ENCODE measurements at places on chromosomes 4 and X.

DNA sequence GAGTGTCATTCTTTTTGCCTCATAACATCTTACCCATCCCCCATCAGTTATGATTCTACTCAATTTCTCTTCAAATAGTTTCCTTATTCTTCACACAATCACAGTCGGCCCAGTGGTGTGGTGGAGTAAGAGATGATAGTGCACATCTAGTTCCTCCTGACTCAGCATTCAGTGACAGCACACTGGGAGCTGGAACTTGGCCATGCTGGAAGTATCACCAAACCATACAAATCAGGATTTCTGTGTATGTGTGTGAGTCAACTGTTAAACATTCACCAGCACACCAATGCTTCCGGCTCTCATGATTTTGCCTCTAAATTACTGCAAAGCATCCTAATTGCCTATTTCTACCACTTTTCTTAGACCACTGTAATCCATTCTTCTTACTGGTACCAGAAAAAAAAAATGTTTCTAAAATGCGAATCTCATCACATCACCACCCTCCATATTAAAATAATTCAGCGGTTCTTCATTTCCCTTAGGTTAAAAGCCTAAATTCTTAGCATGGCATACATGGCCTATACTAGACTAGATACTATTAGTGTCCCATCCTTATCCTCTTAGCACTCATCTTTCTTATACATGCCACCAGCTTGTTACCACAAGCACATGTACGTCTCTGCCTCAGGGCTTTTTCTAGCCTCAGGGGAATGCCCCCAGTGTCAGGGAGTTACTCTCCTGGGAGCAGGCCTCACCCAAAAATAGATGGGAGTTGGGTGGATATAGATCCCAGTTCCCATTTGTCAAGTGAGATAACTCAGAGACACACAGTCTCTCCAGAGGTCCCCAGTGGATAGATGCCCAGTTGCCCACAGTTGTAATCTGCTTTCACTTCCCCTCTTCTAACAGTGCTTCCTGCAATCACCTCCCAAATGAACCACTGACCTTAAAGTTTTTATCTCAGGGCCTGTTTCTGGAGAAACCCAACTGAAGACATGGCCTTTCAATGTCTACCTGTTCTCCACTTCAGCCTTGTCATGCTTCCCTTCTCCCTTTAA is 49.2 kb upstream of the DDX53 start:
- DNase-seq: no peak

DNA sequence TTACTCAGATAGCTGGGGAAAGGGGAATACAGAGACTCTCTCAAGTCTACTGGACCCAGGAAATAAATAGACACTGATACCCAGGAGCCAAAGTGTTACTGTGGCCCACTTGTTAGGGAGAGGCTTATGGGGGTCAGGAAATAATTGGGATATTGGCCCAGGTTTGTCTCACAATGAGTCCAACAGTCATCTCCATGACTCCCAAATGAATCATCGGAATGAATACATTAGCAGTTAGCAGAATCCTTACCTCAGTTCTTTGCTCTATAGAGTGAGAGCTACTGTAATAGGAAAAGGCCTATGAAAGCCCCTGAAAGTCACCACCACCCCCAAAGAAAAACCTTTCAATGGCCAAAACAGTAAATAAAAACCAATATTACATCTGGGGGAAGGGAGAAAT is 42.4 kb upstream of the ARHGEF6 start:
- DNase-seq: no peak

- DNase-seq: no peak
These were observed 69.6 kb downstream of the FGFBP1 start for GRCh38 chr4:15868826-15869413.

GRCh38 chr4:126661194-126661593 is 971.6 kb upstream of the INTU start:
- DNase-seq: no peak

- DNase-seq: no peak
These were observed 651 bp downstream of the NXT2 start for GRCh38 chrX:109537324-109537665.

DNA sequence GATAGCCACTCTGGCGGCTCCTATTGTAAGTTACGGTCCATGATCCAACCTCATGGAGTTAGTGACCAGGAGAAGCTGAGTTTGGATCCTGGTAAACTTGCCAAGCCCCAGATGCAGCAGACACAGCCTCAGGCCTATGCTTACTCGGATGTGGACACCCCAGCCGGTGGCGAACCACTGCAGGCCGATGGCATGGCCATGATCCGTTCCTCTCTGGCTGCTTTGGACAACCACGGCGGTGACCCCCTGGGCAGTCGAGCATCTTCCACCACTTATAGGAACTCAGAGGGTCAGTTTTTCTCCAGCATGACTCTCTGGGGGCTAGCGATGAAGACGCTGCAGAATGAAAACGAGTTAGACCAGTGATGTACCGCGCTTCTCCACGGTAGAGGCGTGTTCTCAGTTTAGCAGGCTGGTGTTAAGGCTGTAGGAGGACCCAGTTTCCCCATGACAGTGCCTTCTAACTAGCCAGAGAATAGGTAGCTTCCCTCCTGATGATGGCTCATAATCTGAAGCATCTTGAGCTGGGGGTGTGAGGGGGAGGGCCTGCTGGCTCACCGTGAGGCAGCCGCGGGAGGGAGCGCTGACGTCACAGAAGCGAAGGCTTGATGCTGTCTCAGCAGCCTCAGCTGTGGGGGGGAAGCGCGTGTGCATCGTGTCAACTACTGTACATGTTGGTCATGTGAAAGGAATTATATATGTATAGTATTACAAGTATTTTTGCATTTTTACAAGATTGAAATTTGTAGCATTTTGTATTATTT is 31.1 kb downstream of the ZBTB49 start:
- no peak for DNase-seq

GRCh38 chr4:121706595-121707021 is 9.8 kb upstream of the ANXA5 start:
- peak; percentile 19 for DNase-seq

GRCh38 chr4:26321373-26322221 is 783 bp downstream of the RBPJ start:
- DNase-seq: peak; percentile 32

DNA sequence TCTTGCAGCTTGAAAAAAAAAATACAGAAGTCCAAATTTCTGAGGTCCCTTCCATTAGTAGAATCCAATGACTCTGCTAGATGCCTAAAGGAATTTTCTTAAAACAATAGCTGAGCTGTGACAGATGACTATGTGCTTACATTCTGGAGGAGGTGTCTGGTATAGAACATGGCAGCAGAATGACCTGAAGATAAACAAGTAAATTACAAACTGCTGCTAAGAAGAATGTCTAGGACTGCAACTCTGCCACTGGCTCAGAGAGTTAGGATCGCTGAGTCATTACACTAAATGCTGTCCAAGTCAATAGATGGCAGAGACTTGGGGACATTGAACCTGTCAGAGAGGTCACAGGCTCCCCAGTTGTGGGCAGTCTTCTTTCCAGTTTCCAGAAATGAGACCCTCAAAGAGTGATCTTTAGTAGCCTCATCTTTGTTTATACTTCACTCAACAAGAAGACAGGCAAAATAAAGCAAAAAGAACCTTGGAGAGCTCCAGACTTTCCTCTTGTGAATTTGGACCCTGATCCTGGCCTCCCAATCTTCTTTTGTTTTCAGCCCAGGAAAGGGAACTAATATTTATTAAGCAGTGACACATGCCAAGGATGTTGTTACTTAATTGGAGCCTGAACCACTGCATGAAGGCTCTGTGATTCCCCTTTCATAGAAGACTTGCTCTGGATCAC is 56.4 kb upstream of the SCML1 start:
- no peak for DNase-seq

GRCh38 chr4:82005158-82005557 is 368.6 kb downstream of the HNRNPD start:
- no peak for DNase-seq

DNA sequence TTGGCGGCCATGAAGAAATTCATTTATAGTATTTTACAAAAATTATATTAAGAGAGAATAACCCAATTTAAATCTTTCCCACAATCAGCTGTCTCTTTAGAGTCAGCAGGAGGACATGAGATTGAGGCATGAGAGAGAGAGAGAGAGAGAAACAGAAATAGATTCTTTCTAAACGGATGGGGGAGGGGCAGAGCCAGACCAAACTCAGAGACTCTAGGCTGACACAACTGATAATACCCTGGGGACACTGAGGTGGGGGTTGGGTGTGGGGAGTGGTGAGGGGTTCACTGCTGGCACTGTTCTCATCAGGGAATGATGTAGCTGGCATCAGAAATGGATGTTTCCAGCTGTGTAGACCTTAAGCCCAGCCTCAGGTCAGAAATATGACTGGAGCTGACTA is 20.5 kb upstream of the HOPX start:
- no peak for DNase-seq

DNA sequence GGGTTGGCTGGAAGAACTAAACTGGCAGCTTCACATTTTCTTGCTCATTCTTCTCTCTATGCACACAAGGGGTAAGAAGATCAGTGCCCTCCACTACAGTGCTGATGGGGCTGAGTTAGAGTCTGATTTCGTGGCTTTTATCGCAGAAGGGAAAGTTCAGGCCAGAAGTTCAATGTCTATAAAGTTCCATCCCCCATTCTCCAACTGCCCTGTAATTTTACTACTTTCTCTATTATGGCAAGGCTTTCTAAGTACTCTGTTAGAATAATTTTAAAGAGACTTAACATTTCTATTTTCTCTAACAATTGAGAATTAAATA is 293.9 kb downstream of the BMPR1B start:
- no peak for DNase-seq

DNA sequence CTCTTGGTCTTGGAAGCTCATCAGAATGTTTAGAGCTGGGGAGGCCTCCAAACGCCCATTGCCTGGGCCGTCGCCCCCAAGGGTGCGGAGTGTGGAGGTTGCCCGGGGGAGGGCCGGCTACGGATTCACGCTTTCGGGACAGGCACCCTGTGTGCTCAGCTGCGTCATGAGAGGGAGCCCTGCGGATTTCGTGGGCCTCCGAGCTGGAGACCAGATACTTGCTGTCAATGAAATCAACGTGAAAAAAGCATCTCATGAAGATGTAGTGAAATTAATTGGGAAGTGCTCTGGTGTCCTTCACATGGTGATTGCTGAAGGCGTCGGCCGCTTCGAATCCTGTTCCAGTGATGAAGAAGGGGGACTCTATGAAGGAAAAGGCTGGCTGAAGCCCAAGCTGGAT is 23.3 kb downstream of the RGS12 start:
- DNase-seq: no peak

- no peak for DNase-seq
These were observed 5.1 kb downstream of the CD40LG start for GRCh38 chrX:136652822-136653723.

GRCh38 chr4:41361794-41362526 is 105.2 kb downstream of the UCHL1 start:
- no peak for DNase-seq

DNA sequence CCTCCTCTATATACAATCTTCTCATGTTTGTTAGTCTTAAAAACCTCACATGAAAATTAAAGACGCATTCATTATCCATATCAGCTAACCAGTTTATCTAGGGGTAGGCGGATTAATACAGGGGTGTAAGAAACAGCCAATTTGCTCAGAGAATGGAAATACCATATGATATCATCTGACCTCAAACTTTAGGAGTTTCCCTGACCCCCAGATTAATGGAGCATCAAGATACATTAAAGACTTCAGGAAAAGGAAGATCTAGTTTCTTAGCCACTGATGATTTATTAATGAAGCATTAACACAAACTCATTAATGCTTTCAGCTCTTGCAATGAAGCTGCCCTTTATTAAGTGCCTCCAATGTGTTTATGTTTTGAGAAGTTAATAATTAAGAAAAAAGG is 67.5 kb downstream of the CAMK2D start:
- no peak for DNase-seq

GRCh38 chr4:6582889-6583490 is 8.0 kb downstream of the MAN2B2 start:
- DNase-seq: peak; percentile 33

DNA sequence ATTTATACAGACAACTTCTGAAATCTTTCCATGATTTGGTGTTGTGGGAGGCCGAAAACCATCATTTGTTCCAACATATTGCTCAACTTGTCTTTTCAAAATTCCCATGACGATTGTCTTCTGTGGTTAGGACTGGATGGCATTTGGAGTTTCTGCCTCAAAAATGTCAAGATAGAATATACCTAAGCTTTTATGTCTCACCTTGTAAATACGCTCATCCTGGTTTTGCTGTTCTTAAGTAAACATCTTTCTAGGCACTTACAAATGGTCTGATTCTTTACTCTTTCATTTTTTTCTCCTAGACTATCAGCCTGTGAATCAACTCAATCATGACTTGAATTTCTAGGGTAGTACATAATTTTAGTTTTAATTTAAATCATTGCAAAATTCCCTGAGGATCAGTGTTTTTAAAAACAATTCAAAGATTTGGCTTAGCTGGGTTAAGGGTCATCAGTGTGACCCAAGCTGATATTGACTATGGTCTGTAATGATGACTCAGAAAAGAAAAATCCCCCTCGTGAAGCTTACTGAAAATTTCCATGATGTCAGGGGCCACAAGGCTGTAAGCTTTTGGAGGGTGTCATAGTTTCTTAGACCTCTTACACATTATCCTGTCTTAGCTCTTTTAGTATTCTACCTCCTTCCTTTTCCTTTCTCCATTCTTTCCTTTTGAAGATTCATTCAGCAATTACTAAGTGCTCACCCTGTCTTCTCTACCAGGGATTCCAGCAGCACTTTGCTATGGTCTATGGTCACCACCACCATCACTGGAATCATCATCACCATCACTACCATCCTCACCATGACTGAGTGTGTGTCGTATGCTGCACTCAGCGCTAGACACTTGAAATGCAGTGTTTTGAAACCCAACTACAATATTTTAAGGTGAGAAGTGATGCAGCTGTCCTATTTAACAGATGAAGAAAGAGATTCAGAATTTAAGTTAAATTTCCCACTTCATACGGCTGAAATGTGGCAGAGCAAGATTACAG is 124.4 kb downstream of the CPE start:
- DNase-seq: no peak

DNA sequence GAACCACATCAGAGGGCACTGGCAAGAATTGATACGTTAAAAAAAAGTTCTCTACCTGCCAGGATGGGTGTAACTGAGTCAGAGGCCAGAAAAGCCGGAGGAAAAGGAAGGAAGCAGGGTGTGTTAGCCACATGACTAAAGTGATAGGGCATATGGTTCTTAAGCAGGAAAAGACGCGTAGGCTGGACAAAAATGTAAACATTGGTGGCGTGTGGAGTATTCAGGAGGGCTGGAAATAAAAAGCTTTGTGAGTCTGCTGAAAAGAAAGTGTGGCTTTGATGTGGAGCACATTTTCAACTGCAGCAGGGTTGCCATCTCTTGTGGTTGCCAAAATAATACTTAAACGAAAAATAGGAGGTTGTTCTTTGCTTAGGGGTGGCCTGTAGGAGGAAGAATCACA is 186.5 kb upstream of the RPL34 start:
- peak; percentile 74 for DNase-seq
